ENCODE measurements at places on chromosomes 16 and 17.

- peak; percentile 27 for DNase-seq
Measured at GRCh38 chr16:82034981-82035612, at the start of gene HSD17B2. TSS of gene HSD17B2 (plus strand) at chr16:82035253. CDS start at chr16:82035425, 172 bp downstream.

DNA sequence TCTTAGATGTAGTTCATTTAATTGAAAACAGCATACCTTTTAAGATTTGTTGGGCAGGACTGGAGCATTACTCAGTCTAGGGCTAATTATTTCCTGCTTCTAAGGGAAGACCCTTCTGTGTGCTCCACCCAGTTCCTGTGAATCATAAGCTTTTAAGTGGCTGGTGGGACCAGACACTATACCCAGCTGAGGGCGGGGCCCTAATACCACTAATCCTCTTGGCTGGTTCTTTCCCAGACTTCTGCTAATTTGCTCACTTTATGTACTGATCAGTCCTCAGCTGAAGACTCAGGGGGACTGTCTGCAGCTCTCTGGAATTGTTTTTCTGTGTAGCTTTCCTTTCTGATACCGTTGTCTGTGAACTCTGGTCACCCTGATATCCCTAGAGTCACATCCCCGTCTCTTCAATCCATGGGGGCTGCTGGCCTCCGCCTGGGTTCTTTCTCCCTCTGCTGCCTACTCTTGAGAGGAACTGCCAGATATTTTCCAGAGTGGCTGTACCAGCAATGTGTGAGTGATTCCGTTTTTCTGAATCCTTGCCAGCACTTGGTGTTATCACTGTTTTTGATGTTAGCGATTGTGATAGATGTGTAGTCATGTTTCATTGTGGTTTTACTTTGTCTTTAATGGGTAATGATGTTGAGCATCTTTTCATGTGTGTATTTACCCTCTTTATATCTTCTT is 35.1 kb downstream of the MFSD11 start:
- peak; percentile 71 for DNase-seq

GRCh38 chr17:48792033-48792798 is 24.8 kb downstream of the TTLL6 start:
- DNase-seq = no peak

GRCh38 chr16:7021653-7022275 is 310.9 kb upstream of the RBFOX1 start:
- DNase-seq = no peak

DNA sequence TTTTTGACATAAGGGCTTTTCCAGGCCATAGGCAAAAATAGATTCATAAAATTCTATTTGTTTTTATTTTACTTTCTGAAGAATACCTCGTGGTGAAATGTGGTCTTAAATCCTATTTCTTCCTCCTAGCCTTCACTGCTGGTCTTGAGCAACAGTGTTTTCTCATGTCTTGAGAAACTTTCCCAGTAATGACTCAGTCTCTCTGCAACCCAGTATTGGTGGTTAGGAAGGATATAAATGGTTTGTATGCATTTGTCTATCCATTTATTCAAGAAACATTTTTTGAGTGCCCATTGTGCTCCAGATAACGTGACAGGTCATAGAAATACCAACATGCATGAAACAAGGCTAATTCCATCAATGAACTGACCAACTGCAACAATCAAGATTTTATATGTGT is 213.9 kb downstream of the TMEM114 start:
- DNase-seq = no peak

DNA sequence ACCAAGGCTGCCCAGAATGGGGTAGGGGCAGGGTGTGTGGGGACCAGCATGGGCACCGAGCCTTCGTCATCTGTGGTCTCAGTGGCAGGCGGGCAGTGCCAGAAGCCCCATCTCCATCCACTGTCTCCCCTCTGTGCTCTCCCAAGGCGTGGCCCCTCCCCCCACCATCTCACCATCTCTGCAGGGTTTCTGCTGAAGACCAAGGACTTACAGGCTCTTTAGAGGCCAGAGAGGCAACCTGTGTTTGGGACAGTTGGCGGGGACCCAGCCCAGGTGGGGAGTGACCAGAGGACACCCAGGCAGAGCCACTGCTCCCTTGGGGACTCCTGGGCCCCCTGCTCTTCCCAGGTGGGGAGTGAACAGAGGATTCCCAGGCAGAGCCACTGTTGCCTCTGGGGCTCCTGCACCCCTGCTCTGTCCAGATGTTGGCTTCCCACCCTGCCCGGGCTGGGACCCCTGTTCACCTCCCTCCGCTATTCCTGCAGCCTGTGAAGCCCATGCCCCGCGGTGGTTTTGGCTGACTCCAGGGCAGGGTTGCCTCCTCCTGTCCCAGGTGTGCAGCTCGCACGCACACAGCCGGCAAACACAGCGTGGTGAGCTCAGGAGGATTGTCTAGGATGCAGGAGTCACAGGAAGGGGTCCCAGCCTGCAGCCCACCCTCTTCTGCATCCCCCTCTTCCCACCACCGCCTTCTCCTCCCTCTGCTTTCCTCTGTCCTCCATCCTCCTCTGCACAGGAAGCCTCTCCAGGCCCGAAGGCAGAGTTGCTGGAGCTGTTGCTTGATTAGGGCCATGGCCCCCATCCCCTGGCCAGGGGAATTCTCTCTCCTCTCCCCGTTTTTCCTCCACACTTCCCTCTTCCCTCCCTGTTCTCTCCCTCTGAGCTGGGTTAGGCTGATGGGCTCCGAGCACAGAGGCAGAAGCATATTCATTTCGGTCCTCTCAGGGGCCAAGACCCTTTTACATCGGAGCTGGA is 45.0 kb downstream of the SLC7A5 start:
- no peak for DNase-seq

DNA sequence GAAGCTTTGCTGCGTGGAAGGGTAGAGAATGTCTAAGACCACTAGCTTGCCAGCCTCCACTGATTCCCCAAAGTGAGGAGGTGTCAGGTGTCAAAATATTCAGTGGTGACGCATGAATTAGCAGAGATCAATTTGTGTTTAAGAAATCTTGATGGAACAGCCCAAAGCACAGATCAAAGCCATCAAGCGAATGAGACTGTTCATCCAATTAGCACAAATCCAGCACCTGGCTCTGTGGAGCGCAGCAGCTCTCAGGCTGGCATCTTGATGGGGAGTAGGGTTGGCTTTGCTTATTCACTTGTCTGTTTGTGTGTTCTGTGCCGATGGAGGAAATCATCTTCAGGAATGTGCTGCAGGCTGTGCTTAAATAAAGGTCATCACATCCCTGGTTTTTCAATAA is 456.8 kb upstream of the CCL2 start:
- DNase-seq = no peak

GRCh38 chr17:15883617-15884111 is 61.3 kb upstream of the ADORA2B start:
- peak; percentile 88 for DNase-seq

GRCh38 chr17:50916026-50916707 is 50.0 kb upstream of the TOB1 start:
- DNase-seq = no peak
